Urinary bladder (tissue), 4 donors: ENCODE measurements at places on chromosomes 5 and 9. TPM values are rescaled to one million over a fixed set of nuclear protein-coding genes. Genes with fewer than 3 reads are reported as not detected.

AK1 gene
- total RNA-seq, result 27.3 TPM

FOXD4L4 gene
- not detected for total RNA-seq

CCL28 gene
- 1.4 TPM for total RNA-seq

COL5A1 gene
- total RNA-seq, result 622 TPM

IFNA21 gene
- not detected for total RNA-seq
